Peyer's patch (tissue), 4 donors: ENCODE measurements at places on chromosomes 13 and 19. TPM values are rescaled to one million over a fixed set of nuclear protein-coding genes. Genes with fewer than 3 reads are reported as not detected.

ZNF302 gene
- 17.3 TPM for total RNA-seq

RYR1 gene
- 4.6 TPM for total RNA-seq

ZNF155 gene
- total RNA-seq = 6.2 TPM

ZNF382 gene
- 16.5 TPM for total RNA-seq

ANKLE1 gene
- total RNA-seq = not detected

MYPOP gene
- total RNA-seq = 4.1 TPM

DMWD gene
- total RNA-seq = 35.5 TPM

CEACAM8 gene
- total RNA-seq = not detected
